K562 (cell line): ENCODE measurements at places on chromosomes 7 and 10.

GRCh38 chr7:4307316-4308204 lies 374.5 kb upstream of the FOXK1 start:
- no peak for DNase-seq

DNA sequence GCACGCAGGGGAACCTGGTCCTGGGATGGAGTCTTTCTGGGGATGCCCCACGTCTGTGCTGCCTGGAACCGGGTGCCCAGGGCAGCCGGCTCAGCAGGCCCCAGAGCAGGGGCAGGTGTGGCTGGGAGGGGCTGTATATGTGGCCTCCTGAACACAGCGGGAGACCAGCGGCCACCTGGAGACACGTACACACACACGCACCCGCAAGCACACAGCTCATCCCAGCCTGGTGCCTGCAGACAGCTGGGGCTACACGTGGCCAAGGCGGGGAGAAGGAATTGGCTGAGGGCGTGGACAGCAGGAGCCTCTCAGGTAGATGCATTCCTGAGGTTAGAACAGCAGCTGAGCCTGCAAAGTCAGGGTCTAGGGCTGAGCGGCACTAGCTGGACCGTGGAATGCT lies 14.0 kb downstream of the ADAM8 start:
- DNase-seq: no peak

GRCh38 chr7:116713918-116714317 lies 41.9 kb downstream of the MET start:
- no peak for DNase-seq

GRCh38 chr10:75434291-75434690 lies 2.9 kb downstream of the LRMDA start:
- no peak for DNase-seq
